ENCODE measurements at places on chromosomes 3 and 15.

- no peak for DNase-seq
Measured at GRCh38 chr3:30760040-30760695, 134.3 kb downstream of the GADL1 start.

DNA sequence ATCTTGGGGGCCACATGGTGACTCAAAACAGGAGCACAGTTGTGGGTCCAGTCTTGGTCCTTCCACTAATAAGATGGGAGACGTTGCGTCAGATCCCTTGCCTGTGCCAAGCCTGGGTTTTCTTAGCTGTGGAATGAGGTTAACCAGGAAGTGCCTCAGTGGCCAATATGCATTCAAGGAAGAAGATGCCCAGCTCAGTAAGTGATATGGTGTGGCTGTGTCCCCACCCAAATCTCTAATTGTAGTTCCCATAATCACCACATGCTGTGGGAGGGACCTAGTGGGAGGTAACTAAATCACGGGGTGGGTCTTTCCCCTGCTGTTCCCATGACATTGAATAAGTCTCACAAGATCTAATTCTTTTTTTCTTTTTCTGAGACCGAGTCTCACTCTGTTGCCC, 6.4 kb downstream of the ALG1L2 start:
- DNase-seq, result no peak

DNA sequence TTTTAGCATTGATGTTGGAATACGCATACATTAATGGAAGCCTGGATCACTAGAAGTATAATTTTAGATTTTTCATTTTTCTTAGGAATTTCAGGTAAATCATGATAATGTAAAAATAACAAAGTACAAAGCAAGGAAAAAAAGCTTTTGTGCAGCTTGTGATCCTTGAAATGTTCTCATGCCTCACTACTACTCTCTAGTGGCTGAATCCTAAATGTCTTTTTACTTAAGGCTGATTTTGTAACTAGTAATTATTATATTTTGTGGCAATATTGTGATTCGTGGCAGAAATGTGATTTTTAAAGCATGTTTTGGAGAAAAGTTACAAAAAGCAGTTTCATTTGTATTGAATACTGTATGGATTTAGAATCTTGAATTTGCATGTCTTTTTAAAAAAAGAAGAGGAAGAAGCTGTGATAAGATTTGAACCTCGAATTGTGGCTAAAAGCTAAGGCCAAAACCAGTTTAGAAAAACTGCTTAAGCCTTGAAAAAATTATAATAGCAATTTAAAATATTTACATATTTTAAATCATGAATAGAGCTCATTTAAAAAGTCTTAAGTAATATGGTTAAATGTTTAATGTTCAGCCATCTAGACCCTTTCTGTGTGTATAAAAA, 39.0 kb downstream of the U2SURP start:
- no peak for DNase-seq

GRCh38 chr15:26260517-26261133, 397.5 kb upstream of the ATP10A start:
- DNase-seq, result no peak

- DNase-seq, result no peak
Measured at GRCh38 chr15:67865766-67866165, 25.9 kb upstream of the RNU6-1 start.

- DNase-seq, result no peak
Measured at GRCh38 chr15:67091071-67091979, 25.9 kb downstream of the SMAD3 start.

GRCh38 chr3:56825567-56826438, 24.1 kb upstream of the ARHGEF3 start:
- no peak for DNase-seq

GRCh38 chr3:17840651-17841050, 98.2 kb upstream of the TBC1D5 start:
- DNase-seq, result no peak

- no peak for DNase-seq
Measured at GRCh38 chr3:76986876-76987474, 52.9 kb upstream of the ROBO2 start.

DNA sequence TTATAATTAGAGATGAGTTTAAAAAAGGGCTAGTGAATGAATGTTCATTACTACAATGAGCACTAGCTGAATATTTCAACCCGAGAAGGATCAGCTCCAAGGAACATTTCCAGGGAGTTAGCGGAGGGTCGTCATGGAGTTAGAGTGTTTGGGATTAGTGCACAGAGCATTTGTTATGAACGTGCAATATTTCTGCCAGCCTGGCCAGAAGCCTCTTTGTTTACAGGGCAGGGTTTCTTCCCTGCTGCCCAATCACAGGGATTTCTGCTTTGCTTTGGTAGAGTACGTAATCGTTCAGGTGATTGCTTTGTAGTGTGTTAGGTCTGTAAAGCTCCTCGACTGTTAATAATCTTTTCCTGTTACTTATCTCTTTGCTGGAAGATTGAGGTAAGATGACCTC, 5.9 kb downstream of the CGNL1 start:
- DNase-seq, result no peak

DNA sequence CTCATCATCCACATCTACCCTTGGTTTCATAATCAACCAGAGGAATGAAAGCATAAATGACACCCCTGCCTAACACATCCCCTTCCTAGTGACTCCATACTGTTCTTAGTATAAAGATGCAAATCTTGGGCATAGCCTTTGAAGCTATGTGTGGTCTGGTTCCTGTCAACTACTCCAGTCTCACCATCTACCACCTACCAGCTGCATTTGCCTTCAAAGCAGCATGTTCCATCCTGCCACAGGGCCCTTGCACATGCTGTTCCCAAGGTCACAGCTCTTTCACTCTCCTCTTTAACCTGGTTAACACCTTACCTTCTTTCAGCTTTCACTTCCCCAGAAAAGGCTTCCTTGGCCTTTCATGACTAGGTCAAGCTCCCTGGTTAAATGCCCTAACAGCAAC, 62.3 kb upstream of the ARHGEF3 start:
- no peak for DNase-seq
